ENCODE measurements at places on chromosomes 12 and 14.
A peak's percentile ranks its signal among the peaks of the same experiment; 100 is the strongest.

DNA sequence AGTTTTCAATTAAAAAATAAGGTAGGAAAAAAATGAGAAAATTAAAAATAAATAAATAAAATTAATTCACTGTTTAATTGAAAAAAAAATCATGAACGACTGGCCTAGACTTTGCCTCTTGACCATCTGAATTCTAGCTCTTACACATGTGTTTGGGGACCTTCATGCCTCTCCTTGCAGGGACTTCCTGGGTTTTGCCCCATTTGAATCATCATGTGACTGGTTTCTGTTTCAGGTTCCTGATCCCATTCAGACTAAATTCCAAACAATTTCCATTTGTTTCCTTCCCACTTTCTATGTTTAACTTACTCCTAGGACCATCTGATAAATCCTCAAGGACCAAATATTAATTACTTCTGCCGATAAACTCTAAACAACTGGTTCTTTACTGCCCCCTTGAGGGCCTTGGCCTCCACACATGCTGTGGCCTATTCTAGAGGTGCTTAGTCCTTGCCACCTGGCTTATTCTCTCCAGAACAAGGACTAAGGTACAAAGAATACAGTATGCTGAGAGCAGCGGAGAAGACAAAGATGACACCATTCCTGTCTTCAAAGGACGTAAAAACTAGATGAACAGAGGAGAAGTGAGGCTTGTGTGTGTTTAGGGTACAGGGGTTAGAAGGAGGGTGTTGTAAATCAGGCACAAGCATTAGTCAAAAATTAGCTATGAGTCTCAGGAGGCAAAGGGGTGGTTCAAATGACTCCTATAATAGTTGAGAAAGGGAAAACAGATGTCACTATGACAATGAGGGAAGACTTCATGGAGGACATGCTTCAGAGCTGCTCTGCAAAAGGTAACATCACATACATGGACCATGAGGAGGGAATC, 125.8 kb upstream of the AVPR1A start:
- DNase-seq, result peak; percentile 8

- DNase-seq, result no peak
Observed at GRCh38 chr14:90808759-90809529, 7.3 kb downstream of the TTC7B start.

- DNase-seq, result no peak
Observed at GRCh38 chr12:29041621-29042020, 107.5 kb upstream of the FAR2 start.

DNA sequence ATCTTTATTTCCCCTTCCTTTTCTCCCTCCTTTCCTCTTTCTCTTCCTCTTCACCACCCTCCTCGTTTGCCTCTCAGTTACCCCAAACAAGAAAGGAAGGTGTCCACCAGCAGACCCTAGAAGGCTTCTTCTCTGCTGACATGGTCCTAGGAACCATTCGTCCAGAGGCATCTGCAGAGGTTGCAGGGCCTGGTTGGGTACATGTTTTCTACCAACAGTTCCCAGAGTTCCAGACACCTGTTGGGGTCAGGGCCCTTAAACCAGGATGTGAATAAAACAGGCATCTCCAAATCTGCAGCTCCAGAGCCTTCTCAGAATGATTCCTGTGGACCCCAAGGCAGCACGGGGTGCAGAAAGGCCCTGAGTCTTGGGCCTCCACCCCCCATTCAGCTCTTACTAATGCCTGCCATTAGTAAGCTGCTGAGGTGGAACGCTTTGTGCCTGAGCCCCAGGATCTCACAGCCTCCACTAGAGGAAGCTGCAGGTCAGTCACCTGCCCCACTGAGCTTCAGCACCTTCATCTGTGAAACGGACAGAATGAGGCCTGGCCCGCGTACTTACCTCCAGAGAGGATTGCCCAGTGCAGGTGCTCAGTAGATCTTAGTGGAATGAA, 130.4 kb downstream of the DICER1 start:
- DNase-seq, result no peak

GRCh38 chr12:40969796-40970195, 218.3 kb upstream of the PDZRN4 start:
- DNase-seq, result peak; percentile 1

DNA sequence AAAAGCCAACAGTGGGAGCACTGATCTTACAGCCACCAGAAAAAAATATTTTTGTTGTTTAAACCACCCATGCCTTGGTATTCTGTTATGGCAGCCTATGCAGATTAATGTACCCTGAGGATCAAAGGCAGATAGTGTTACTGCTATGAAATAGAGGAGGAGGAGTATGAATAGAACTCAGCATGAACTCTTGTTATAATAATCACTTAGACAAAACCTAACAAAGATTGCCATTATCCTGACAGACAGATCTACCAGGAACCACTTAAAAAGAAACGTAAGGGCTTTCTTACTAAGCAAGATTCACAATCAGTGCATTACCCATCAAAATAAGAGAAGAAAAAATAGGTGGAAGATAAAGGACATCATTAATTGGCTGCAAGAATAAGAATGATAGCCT, 558.3 kb downstream of the GALC start:
- no peak for DNase-seq

Measured in NCI-H187 (cell line).